ENCODE measurements at places on chromosomes 1 and 21.

DNA sequence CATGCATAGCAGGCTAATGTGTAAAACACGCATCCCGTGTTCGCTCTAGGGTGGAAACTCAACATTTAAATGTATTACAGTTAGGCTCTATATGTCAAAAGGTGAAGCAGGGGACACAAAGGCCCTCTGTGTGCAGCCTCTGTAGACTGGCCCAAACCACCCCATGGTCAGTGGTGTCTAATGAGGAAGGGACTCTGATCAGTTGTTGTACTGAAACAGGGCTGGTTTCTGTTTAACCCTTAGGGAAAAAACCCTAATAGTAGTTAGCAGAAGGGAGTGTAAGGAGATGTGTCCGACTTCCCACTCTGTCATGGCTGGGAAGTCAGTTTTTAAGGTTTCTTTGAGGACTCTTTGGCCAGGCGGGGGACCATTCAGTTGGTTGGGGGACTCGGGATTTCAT lies 21.5 kb upstream of the CD2 start:
- DNase-seq = no peak

DNA sequence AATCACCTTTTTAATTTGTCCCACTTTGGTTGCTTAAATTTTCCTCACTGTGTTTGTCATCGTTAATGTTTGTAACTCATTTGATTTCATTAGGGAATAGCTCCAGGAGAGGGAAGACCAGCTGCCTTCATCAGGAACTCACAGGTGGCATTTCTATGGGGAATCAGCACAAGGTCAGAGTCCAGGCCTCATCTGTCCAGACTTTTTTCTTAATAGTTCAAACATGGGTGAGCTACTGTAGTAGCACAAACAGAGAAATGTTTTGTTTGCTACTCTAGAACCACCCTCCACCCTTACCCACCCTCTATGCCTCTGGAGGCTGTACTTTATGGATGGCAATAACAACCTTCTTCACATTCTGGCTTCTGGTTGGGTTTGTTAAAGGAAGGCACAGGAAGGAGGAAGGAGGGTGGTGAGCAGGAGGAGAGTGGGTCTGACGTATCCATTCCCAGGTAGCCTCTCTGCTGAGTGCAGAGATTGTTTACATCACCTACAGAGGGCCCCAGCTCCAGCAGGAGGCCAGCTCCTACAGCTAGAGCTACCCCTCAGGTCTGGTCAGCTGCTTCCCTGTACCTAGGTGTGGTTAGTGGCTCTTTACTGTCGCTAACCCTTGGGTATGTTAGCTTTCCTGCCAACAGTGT lies 8.1 kb upstream of the TEDDM1 start:
- no peak for DNase-seq

DNA sequence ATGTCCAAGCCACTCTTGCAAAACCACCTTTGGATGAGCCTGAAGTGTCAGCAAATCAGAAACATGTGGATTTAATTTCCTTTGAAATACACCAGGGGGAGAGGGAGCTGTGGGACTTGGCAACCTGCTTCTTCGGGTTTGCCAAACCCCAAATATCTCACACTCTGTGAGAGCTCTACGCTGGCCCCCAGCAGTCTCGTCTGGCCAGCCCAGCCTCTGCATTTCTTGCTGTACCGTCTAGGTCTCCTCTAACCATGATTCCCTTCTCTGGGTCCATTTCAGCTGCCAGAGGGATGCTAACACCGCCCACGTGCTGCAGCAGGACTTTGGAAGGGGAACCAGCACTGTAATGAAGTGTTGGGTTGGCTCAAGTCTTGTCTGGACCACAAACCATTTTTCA lies 114.6 kb downstream of the MRPS6 start:
- DNase-seq = no peak

GRCh38 chr1:24965571-24965930 lies 35.5 kb upstream of the RUNX3 start:
- no peak for DNase-seq

- peak; percentile 19 for DNase-seq
Measured at GRCh38 chr1:203555076-203555475, 61.1 kb downstream of the OPTC start.

- DNase-seq = no peak
Measured at GRCh38 chr21:40404396-40404800, 442.6 kb downstream of the DSCAM start.

- no peak for DNase-seq
Measured at GRCh38 chr1:2646837-2647236, 14.0 kb upstream of the MMEL1 start.

GRCh38 chr1:174315239-174315638 lies 132.5 kb upstream of the GPR52 start:
- no peak for DNase-seq

DNA sequence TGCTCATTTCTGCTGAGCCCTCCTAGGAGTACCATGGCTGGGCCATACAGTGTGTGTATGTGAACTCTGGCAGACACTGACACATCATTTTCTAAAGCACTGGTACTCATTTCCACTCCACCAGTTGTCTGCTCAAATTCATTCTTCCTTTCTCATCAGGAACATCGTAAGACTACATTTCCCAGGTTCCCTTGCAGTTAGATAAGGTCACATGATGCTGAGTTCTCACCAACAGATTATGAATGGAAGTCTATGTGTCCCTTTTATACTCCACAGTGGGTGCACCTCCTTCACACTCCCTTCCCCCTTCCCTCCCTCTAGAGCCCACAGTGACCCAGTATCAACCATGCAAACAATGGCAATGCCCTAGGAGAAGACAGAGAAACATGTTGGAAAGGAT lies 38.3 kb upstream of the PAX7 start:
- DNase-seq = no peak

- DNase-seq = no peak
Measured at GRCh38 chr1:154730259-154730658, 122.3 kb upstream of the ADAR start.

GRCh38 chr1:54081306-54082270 lies 28.2 kb downstream of the TCEANC2 start:
- DNase-seq = peak; percentile 82

DNA sequence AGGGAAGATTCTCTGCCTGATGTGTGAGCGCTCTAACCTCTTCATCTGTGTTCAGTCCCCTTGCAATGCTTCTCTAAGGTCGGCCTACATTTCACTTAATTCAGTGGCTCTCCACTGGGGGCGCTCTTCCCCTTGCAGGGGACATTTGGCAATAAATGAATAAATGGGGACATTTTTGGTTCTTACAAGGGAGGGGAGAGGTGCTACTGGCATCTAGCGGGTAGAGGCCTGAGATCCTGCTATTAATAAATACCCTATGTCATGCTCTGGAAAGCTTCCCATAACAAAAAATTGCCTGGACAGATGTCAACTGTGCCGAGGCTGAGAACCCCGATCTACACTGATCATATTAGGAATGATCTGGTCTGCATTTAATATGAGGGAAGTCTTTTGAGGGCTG lies 25.9 kb upstream of the DNAJC11 start:
- peak; percentile 80 for DNase-seq

DNA sequence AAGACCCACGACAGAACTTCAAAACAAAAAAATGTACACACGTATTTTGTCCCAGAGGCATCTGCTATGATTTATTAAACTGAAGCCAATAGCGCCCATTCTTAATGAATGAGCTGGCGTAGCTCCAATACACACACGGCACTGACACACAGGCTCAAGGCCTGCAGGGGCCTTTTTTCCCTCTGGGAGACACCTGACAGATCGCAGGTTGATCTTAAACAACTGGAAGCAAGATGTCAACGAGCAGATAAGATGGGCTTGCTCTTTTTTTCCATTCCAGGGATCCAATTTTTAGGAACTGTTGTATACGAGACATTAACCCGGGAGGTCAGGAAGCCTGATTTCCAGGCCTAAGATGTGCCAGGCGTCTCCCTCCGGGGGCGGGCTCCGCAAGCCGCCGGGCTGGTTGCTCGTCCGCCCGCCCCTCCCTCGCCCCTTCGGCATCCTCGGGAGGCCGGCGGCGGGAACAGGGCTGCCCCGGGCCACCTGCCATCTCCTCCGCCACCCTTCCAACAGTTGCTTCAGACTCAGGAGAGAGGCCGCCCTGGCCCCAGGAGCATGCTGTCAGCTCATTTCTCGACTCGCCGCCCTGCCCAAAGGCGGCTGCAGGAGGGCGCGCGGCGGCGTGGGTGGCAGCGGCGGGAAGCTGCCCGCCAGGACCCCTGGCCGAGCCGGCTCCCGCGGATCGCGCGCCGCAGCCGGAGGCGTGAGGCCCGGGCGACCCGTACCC lies 735 bp downstream of the TTC13 start:
- peak; percentile 36 for DNase-seq

GRCh38 chr1:177913762-177914540 lies 55.9 kb downstream of the SEC16B start:
- no peak for DNase-seq

GRCh38 chr21:45556645-45557615 lies 14.7 kb upstream of the SLC19A1 start:
- no peak for DNase-seq

DNA sequence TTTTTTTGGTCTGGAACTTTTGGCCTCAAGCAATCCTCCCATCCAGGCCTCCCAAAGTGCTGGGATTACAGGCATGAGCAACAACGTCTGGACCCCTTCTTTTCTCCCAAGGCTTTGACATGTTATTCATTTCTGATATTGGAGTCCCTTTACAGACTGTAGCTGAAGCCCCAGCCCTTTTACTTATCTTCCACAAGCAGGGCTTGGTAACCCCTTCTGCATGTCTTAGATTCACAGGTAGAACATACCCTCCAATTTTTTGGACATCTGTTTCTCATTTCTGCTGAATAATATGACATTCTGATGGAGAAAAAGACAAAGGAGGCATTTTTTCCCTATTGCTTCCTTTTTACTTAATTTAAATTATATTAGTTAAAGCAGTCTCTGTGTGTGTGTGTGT lies 39.2 kb upstream of the RGS21 start:
- DNase-seq = no peak

DNA sequence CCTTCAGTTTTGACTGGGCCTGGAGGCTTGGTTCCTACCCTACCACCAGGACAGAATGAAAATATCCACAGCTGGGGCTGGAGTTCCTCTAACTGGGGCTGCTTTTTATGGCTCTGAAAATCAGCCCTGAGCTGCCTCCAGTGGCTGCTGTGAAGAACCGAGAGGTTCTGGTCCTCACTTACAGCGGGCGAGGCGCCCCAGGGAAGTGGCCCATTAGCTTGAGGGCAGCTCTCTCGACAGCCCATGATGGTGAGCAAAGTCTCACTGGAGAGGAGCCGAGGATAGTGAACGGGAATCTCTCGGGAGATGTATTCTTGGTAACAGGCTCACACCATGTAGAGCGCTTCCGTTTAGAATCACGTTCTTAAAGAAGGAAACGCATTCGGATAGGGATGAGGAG lies 459.7 kb downstream of the KIF26B start:
- no peak for DNase-seq

DNA sequence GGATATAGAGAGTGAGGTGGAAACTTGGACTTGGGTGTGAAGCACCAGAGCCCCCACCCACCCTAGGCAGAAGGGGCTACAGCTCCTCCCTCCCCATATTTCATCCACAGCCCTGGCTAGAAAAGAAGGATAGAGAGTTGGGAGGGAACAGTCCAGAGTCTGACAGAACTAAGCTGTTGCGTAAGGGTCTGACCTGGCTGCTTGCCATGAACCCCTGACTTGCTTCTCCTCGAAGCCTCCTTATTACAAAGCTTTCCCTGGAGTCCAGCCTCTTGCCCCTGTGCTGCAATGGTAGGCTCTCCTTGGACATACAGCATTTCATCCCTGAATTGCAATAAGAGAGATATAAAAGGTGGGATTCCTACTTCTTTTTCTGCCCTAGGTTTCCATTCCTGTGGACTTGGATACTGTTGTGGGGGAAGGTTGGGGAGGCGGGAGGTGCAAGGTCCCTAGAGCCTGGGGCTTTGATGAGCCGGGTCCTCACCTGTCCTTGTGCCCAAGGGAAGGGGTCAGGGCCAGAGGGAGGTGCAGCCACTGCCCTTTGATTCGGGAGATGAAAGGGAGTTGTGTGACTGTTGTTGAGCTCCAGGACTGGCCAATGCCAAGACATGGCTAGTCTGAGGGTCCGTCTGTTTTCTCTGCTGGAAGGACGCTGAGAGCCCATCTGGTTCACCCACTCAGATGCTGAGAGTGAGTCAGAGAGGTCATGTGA lies 2.7 kb downstream of the RHBG start:
- DNase-seq = peak; percentile 94

GRCh38 chr1:28173980-28174297 lies 2.6 kb downstream of the PTAFR start:
- no peak for DNase-seq

- no peak for DNase-seq
Measured at GRCh38 chr1:33097762-33098161, 16.8 kb downstream of the AZIN2 start.

- DNase-seq = peak; percentile 11
Measured at GRCh38 chr1:83545066-83545862, 453.7 kb downstream of the TTLL7 start.

DNA sequence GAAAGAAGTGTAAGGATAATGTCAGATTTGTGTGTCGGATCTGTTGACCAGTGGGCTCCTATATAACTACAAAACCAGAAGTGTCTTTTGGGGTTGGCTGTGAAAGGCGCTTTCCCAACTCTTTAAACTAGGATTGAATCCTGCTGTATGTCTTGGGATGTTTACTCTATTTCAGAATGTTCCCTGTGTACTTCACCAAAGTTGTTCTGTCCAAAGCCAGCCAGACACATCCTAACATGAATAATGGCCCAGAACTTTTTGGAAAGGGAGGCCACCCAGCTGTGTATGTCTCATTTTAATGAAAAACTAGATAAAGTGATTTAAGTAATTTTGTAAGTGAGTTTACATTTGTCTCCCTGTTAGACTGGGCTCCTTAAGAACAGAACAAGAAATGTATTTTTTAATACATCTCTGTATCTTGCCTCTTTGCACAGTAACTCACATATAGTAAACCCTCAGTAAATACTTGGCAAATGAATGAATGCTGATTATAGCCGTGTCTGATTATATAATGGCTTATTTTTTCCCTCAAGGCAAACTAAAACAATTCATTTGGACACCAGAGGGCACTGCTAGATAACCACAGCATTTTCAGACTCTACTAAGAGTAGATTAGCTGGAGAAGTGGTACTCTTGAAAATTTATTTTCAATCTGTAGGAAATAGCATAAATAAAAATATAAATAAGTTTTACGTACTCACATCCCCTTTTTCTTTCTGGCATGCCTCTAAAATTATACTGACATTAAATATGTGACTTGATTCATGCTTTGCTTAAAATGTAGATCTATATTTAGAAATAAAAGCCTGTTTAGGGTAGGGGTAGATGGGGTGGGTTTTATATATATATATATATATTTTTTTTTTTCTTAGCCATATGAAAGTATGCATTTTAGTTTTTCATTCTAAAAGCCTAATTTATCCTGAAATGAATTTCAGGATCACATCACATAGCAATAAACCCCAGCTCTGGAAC lies 23.8 kb downstream of the TSEN15 start:
- peak; percentile 75 for DNase-seq

- peak; percentile 20 for DNase-seq
Measured at GRCh38 chr1:111154021-111154999, 14.3 kb downstream of the CEPT1 start.

- no peak for DNase-seq
Measured at GRCh38 chr21:25456672-25457071, 150.6 kb downstream of the MRPL39 start.

Data from inflammatory macrophage (primary cell).